Psoas muscle (tissue), 8 donors: ENCODE measurements at places on chromosomes 6 and 20. TPM values are rescaled to one million over a fixed set of nuclear protein-coding genes. Genes with fewer than 3 reads are reported as not detected.

CEBPB gene
- 406 TPM for total RNA-seq

RNF182 gene
- not detected for total RNA-seq

CDSN gene
- not detected for total RNA-seq

SYNDIG1 gene
- not detected for total RNA-seq
